Thymus (tissue), 14 donors: ENCODE measurements at places on chromosomes 12 and 14. TPM values are rescaled to one million over a fixed set of nuclear protein-coding genes. Genes with fewer than 3 reads are reported as not detected.

Gene KRT72
- 12.0 TPM for polyA plus RNA-seq

Gene EPYC
- 0.25 TPM for polyA plus RNA-seq

Gene CLEC12A
- 6.8 TPM for polyA plus RNA-seq

Gene ADGRD1
- polyA plus RNA-seq = 2.1 TPM

Gene FOXN4
- 0.14 TPM for polyA plus RNA-seq

DNA sequence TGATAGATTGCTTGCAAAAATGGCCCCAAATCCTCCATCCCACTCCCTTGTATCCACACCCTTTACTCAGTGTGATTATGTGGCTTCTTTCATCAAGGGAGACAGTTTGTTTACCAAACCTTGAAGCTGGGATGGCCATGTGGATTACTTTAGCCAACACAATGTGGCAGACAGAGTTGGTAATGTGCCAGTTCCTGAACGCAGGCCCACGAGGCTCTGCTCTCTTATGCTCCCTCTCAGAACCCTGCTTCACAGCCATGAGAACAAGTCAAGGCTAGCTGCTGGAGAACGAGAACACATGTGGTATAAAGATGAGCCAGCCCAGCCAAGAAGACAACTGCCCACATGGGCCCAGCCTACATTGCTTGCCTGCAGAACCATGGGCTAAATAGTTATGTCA lies 162.3 kb downstream of the NDUFA12 start:
- DNase-seq = no peak

- no peak for DNase-seq
Observed at GRCh38 chr12:34119366-34119765, 97.1 kb downstream of the ALG10 start.

- DNase-seq = no peak
Observed at GRCh38 chr12:45994736-45995135, 4.4 kb upstream of the SCAF11 start.

- DNase-seq = no peak
Observed at GRCh38 chr12:27076468-27076867, 5.9 kb downstream of the C12orf71 start.

- no peak for DNase-seq
Observed at GRCh38 chr14:55638665-55639064, 58.7 kb downstream of the KTN1 start.

DNA sequence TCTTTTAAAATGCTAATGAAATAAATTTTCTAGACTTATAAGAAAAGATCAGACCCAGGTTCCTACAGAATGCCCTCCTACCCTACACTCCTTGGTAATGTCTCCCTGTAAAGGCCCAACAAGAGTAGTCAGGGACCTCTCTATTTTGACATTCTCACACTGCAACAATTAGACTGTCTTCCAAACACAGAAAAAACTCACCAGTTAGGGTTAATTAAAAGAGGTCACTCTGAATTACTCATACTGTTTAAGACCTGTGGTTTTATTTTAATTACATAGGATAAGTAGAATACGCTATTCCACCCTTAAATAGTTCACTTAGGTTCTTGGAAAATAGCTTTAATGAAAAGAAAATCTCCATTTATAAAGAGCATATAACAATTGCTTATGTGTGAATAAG lies 142.4 kb downstream of the ITPR2 start:
- DNase-seq = no peak

- no peak for DNase-seq
Observed at GRCh38 chr12:39619316-39619659, 315 bp downstream of the ABCD2 start.

DNA sequence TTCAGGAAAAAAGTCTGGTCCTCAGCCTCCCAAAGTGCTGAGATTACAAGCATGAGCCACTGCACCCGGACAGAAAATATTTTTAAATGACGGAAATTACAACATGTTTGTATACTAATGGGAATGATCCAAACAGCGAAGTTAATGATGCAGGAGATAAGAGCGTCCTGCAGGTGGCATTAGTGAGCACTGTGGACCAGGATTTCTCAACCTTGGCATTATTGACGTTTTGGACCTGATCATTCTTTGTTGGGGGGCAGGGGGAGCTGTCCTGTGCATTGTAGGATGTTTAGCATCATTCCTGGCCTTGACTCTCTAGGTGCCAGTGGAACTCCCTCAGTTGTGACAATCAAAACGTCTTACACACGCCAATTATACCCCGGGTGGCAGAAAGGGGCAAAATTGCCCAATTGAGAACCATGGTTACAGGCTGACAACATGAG lies 34.1 kb downstream of the SCFD1 start:
- DNase-seq = peak; percentile 16

DNA sequence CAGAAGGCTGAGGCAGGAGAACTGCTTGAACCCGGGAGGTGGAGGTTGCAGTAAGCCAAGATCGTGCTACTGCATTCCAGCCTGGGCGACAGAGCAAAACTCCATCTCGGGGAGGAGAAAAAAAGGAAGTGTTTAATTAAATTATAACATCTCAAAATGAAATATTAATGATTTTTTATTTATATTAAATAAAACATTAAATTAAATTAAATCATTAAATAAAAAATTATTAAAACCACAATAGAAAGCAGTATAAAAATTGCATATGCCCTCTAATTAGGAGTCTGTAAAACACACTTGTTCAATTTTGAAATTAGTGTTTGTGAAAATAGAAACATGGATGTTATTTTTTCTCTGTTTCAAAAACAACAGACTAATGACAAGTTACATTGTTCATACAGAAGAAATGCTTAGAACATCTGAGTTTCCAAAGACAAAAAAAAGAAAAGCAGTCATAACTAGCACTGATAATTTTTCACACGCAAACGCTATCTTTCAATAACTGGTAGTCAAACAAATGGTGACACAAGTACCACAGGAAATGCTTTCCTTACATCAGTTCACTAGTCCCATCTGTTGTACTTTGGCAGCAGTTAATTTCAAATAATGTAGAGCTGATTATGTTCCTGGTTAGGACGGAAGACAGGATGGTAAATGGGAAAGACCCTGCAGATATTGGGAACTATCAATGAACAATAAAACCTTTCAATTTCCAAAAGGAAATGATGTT lies 54.9 kb downstream of the HECTD4 start:
- no peak for DNase-seq
